Activated CD4-positive, alpha-beta T cell treated with anti-CD3 and anti-CD28 coated beads, Interleukin-2, amount 50 U/mL, for 4 hours (primary cell): ENCODE measurements at places on chromosomes 1 and 21.
A peak's percentile ranks its signal among the peaks of the same experiment; 100 is the strongest.

GRCh38 chr1:208101661-208102431, 142.3 kb downstream of the PLXNA2 start:
- no peak for DNase-seq

GRCh38 chr1:3351449-3352298, 102.8 kb upstream of the ARHGEF16 start:
- no peak for DNase-seq

- no peak for DNase-seq
Observed at GRCh38 chr1:225990705-225991464, 8.3 kb downstream of the SDE2 start.

- no peak for DNase-seq
Observed at GRCh38 chr1:228215663-228216116, 7.8 kb downstream of the OBSCN start.

DNA sequence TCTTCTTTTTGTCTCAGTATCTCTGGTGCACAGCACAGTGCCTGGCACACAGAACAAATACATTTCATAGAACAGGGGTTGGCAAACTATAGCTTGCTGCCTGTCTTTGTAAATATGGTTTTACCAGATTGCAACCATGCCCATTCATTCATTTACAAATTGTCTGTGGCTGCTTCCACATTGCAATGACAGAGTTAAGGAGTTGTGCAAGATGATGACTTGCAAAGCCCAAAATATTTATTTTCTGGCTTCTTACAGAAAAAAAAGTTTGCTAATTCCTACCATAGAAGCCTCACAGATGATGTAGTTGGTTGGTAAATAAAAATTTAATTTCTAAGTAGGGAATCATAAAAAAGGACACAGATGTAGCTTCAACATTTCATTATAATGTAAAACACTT, 11.2 kb upstream of the HMGB4 start:
- DNase-seq = no peak

- DNase-seq = no peak
Observed at GRCh38 chr1:46595127-46595526, 8.9 kb downstream of the MKNK1 start.

GRCh38 chr1:206933333-206933945, 11.7 kb upstream of the FCMR start:
- DNase-seq = peak; percentile 71

GRCh38 chr1:35451125-35451528, 106.1 kb downstream of the KIAA0319L start:
- peak; percentile 83 for DNase-seq

DNA sequence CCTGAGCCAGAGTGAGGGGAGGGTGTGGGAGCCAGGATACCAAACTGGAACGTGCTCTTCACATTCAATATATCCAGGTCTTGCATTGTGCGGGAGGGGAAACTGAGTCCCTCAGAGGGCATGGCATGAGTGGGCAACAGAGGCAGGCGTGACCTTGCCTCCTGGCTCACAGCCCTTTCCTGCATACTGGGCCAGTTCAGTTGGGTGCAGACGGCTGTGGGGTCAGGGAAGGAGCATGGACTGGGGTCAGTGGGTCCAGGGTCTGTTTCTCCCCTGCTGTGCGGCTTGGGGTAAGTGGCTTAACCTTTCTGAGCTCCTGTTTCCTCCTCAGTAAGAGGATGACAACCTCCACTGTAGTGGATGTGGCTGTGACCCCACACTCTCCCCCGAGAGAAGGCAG, 16.6 kb downstream of the SERINC2 start:
- DNase-seq = no peak

DNA sequence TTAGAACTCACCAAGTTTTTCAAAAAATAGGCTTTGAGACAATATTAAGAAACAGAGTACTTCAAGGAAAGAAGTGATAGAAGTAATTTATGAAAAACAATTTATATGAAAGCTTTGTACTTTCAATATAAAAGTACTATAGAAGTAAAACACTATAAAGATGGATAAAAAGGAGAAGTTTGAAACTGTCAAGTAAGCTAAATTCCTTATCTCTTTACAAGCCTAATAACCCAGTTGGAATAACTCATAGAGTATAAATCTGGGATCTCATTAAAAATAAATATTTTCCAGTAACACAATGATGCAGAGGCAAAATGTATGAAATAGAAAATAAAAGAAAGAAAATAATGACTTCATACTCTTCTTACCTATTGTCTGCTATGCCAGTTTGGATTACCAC, 232.5 kb downstream of the PDE4B start:
- DNase-seq = no peak

DNA sequence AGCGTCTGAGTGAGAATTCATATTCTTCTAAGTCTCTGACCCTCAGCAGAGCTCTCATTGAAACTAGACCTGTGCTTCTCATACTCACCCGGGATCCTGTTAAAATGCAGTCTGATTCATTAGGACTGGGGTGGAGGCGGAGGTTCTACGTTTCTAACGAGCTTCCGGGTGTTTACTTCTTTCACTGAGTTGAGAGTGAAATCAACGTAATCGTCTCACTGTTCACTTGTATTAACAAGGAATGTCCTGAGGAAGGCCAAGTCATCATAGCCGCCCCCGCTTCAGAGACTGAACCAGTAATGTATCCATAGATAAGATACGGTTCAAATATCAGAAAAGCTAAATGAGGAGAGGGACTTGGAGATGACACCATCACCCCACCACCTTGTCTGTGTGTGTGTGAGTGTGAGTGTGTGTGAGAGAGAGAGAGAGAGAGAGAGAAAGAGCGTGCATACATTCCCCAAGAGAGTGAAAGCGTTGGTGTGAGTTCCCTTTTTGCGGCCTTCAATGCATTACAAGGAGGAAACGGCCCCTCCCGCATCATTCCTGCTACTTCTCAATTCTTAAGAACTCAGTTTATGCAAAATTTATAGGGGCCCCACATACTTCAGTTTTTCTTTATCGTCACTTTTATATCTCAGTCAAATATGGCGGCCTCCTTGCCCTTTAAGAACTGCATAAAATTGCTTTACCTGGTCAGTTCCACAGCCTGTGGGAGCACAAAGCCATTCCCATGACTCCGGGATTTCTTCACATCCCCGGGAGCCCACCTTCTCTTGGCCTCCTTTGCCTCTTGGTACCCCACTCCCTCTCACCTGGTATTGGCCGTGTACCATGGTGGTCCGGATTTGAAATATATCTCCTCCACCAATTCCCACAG, 19.8 kb downstream of the KMO start:
- peak; percentile 22 for DNase-seq

- DNase-seq = no peak
Observed at GRCh38 chr1:212968368-212968863, 18.1 kb downstream of the VASH2 start.

DNA sequence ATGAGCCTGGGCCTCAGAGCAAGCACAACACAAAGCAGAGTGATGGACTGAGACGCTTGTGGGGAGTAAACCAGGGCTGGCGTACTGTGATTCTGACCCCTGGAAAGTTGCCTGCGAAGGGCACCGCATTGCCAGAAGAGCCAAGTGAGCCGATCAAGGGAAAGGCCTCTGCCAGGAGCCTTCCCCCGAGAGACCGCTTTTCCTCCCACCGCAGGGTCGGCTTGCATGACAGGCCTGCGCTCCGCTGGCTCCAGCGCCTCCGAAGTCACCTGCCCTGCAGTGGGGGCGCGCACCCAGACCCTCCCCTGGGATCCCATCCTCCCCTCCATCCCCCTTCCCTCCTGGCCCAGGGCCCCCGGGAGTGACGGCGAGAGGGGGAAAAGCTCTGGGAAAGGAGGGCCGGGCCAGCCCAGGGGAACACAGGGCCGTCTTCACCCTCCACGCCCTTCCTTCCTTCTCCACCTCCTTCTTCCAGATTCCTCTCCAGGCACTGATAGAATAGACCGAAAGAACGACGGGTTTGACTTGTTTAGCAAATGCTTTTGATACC, 165.0 kb downstream of the TRIM33 start:
- DNase-seq = no peak

DNA sequence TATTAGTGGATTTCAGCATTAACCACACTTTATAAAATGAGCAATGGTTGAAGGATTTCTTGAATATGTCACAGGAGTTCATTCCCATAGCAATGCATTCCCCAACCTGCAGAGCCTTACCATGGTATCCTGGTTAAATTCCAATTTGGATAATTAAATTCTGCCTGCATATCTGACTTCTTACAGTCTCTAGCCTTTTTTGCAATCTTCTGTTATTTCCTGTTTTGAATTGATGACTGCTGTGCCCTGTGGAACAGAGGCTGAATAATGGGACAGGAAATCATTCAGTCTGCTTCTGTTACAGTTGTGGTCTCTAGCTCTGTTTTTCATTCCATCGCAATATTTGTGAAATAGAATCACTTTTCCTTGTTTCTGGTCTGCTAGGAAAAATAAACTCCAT, 1823.9 kb downstream of the PLA2G4A start:
- no peak for DNase-seq

GRCh38 chr1:230267338-230268065, 158.6 kb downstream of the PGBD5 start:
- DNase-seq = no peak

- DNase-seq = no peak
Observed at GRCh38 chr1:11787251-11787803, 18.4 kb downstream of the MTHFR start.

DNA sequence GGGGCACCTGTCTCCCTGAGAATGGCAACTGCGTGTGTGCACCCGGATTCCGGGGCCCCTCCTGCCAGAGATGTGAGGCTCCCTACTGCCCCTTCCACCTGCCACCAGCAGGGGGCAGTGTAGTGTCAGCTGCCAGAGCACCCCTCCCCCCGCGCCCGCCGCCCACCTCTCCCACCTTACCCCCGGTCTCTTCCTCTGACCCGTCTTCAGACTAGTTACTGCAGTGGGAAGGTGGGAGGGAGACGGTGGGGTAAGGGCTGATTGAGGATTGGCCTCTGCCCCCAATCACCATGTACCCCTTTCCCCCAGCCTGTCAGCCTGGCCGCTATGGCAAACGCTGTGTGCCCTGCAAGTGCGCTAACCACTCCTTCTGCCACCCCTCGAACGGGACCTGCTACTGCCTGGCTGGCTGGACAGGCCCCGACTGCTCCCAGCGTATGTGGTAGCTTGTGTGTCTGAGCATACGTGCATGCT, 10.1 kb upstream of the LRRC71 start:
- DNase-seq = peak; percentile 42

DNA sequence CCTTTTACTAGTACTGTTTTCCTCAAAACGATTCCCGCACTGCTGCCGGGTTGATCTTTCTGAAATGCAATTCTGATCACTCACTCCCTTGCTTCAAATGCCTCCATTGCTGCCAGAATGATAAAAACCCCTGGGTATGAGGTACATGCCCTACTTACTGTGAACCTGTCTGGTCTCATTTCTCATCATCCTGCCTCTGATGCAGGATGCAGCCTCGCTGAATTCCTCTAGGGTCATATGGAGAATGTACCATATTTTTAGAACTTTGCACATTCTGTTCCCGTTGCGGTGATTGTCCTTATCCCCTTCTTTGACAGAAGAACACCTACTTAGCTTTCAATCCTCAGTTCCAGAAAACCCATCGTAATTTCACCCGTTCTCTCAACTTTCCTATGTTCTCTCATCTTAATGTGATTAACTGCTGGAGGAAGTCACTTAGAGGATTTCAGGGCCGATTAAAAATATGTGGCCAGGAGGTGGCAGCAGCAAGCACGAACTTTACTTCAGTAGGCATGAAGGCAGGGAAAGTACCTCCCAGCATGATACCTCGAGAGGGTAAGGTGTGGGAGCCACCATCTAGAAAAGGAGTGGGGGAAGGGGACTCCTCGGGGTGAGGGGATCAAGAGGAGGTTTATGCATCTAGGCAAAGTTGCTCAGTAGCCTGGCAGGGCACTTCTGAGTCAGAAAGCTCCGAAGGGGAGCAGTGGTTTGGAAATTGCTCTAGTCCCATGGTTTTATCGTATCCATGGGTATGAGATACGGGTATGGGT, 361.5 kb upstream of the ZP4 start:
- peak; percentile 4 for DNase-seq

GRCh38 chr1:93595266-93595665, 86.4 kb downstream of the BCAR3 start:
- no peak for DNase-seq

DNA sequence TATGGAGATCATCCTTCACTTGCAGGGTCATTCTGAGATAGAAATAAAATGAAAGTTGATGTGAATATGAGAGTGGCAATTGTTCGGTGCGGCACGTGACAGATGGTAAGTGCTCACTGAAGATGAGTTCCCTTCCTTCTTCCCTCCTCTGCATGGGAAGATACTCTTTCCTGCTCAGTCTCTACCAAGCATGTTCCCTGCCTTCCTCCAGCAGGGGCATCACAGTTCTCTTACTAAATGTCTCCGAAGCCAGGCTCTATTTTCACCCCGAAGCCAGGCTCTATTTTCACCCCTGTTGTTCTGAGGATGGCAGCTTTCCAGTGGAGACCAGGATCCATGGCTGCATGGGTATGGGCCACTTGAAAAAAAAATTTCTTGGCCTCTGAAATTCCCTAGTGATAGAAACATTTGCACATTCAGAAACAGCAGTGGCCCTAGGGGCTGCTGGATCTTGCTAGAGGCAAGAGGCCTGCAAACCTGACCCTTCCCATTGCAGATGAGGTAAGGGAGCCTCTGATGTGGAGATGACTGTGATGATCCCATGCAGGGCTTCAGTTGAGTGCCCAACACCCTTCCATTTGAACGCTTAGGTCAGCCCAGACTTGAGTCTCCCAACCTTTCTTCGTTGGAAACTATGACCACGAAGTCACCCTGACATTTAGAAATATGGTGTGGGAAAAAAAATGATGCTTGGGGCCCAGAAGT, 123.7 kb upstream of the HMGB4 start:
- DNase-seq = no peak

DNA sequence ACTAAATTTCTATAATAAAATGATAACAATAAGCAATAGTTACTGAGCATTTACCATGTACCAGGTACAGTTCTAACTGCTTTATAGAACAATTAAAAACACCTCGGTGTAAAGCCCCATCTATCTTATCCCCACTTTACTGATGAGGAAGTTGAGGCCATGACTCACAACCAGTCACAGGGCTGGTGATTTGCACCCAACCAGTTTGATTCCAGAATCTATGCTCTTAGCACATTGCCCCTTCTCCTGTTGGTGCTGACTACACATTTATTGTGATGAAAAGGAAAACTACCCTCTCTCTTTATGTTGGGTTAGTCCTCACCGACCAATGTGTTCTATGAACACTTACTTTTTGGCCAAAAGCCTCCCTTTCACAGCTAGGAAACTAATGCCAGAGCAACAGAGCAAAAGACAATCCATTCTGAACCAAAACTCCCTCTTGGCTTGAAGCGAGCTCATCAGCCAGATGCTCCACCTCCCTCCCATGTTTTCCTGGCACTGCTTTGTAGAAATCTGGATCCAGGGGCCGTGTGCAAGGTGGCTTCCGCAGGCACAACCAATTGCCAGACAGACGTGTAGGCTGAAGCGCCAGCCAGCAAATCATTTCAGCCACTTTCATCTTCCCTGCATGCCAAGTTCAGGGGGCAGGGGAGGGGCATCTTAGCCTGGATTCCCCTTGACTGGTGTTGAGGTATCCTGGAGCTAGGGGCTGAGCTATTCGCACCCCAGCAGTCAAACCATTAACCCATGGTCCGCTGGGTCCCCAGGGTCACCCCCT, 32.0 kb upstream of the SLC30A1 start:
- DNase-seq = no peak
